ENCODE measurements at places on chromosomes 1 and 21.

GRCh38 chr1:4653328-4653660 is 1.1 kb upstream of the AJAP1 start:
- no peak for DNase-seq

DNA sequence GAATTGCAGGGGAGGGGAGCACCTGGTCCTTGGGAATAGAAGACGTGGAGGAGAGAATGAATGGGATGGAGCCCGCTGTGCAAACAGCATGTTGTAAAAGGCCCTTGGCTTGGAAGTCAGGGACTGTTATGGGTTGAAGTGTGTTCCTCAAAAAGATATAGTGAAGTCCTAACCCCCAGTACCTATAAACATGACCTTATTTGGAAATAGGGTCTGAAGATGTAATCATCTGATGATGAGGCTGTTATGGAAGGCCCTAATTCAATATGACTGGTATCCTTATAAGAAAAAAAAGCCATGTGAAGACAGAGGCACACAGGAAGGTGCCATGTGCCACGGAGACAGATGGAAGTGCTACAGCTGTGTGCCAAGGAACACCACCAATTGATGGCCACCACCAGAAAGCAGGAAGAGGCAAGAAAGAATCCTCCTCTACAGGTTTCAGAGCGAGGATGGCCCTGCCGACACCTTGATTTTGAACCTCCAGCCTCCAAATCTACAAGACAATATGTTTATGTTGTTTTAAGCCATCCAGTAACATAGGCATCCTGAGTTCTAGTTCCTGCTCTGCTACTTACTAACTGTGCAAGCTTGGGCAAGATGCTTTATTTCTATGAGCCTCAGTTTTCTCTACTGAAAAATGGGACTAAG is 51.2 kb downstream of the LRRN2 start:
- DNase-seq: no peak

DNA sequence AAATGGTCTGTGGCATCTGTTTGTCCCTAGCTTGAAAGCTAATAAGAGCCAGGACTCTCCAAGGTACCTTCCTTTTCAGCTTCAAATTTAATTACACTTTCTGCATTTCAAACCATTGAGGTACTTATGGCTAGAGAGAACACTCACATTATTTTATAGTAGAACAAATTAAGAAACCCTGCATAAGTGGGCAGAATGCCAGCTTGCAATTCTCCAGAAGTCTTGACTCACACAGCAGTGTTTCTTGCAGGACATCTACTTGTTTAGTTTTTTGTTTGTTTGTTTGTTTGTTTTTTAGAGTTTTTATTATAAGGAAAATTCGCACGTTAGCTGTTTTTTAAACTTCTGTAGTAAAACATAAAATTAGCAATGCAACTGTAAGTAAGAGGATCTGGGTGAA is 397.2 kb downstream of the NEGR1 start:
- no peak for DNase-seq

GRCh38 chr1:182087719-182088350 is 26.3 kb upstream of the ZNF648 start:
- no peak for DNase-seq

GRCh38 chr1:89965193-89965768 is 29.6 kb upstream of the ZNF326 start:
- no peak for DNase-seq

DNA sequence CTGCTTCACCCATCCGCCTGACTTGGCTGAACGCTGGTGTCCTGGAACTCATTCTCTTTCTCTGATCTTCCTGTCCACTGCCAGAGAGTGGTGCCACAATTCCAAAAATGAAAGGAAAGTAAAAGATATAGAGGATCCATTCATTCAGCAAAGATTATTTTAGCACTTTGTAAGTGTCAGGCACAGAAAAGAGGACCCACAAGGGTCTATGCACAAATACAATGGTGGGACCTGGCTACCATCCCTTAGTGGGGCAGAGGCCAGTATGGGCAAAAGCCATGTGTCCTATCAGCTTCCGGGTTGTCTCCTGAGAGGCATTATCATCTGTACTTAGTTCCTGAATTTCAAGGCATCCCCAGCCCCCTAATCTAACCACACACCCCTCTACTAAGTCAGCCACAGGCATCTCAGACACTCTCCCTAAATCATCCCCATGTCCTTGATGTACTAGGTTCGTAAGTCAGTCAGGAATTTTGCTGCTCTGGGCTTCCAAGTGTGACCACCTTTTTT is 19.0 kb downstream of the SSR2 start:
- no peak for DNase-seq

GRCh38 chr1:103002005-103002404 is 106.3 kb downstream of the COL11A1 start:
- DNase-seq: no peak

GRCh38 chr1:173245892-173246291 is 38.8 kb upstream of the TNFSF4 start:
- DNase-seq: no peak

GRCh38 chr1:46784666-46785065 is 14.2 kb upstream of the CYP4B1 start:
- no peak for DNase-seq

- no peak for DNase-seq
These were observed at the start of gene TMPRSS3 for GRCh38 chr21:42395905-42396651. Gene TMPRSS3 (minus strand): TSS chr21:42396052. CDS start chr21:42395417, 635 bp downstream.

- no peak for DNase-seq
These were observed 7.2 kb upstream of the SLX9 start for GRCh38 chr21:44932408-44933181.

DNA sequence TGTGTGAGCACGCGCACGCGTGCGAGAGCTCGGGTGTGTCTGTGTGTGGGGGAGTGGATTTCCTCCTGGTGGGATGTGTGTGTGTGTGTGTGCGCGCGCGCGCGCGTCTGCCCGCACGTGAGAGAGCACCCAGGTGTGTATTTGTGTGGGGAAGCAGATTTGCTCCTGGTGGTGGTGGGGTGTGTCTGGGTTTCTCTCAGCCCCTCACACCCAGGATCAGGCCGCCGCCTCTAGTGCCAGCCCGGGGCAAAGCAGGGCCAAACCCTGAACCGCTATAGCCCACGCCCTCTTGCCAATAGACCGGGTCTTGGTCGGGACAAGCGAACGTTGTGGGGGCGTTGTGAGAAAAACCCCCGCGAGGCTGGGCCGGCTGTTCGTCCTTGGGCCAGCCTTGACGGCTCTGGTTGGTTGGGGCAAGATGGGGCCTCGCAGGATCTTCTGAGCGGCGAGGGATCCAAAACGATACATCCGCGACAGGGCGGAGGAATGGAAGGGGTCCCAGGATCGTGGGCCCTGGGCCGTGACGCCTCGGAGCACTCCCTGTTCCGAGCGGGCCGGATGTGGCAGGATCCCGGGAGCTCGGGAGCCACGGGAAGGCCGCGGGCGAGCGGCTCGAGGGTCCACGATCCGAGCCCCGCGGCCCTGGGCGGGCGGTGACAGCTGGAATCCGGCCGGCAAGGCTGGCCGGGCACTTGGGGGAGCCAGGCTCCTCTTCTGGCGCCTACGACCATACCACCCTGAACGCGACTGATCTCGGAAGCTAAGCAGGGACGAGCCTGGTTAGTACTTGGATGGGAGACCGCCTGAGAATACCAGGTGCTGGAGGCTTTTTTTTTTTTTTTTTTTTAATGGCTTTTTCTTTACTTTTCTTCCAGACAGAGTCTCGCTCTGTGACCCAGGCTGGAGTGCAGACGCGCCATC is 68.2 kb downstream of the RNF187 start:
- no peak for DNase-seq

- DNase-seq: no peak
These were observed 431.3 kb upstream of the PKN2 start for GRCh38 chr1:88252745-88253144.

DNA sequence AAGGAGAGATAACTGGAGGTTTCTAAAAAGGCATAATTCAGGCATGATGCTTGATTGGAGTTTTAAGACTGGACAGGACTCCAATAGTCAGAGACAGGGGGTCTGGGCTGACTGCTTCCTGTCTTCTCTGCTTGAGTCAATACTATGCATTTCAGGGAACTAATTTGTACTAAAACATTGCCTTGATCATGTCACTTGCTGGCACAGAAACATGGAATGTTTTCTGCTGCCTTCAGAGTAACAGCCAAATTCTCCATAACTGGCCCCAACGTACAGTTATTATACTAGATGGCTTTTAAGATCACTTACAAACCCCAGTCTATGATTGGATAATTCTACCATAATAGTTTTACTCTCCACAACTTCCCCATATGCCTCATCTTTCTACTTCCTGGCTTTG is 247.0 kb downstream of the DNM3 start:
- DNase-seq: no peak

GRCh38 chr21:37793660-37794059 is 122.6 kb downstream of the KCNJ6 start:
- no peak for DNase-seq

GRCh38 chr1:43580039-43580438 is 49.4 kb downstream of the PTPRF start:
- DNase-seq: no peak

- no peak for DNase-seq
These were observed 70.3 kb downstream of the LTN1 start for GRCh38 chr21:28922368-28922767.

DNA sequence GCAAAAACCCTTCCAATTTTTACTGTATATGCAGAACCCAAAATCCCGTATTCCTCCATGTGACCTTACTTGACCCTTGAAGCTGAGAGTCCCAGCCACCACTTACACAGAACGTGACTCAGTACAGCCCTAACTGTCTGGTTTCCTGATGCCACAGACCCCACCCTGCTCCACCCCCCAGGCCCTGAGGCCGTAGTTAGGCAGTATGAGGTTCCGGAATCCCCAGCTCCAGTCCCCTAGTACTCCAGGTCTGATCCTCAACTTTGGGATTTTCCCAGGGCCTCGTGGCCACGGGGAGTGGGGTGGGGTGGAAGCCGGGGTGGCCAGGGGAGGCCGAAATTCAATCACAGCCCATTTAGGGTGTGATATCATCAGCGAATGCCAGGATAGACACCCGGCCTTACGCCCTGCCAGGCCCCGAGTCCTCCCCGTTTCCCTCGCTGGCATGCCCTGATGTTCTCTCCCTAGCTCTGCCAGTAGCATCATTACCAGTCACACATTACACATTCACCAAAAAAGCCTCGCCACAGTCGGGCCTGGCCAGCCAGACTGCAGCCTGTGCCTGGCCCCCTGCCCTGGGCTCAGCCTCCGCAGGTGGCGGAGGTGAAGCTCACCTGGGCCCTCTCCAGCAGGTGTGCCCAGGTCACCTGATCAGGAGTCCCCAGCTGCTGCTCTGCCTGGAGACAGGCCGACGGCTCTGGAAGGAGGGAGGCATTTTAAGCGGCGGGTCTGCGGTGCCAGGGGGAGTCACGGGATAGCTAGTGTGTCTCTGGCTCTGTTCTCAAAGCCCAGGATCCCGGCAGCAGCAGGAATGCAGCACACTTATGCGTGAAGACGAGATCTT is 70.8 kb downstream of the SCCPDH start:
- no peak for DNase-seq

DNA sequence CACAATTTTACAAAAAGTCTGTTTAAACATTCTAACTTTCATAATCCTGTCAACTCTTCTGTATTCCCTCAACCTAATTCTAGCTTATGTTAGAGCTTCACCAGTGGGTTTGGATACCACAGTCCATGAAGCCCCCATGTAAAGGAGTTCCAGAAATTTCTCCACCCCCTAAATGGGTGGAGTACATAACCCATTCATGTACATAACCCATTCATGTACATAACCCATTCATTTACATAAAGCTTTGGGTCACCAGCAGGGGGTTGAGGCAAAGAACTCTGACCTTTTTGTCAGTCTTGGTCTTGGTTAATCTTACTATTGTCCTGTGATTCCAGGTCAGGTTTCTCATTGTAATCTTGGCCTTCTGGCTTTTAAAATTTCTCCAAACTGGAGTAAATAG is 61.6 kb downstream of the SMYD2 start:
- DNase-seq: no peak

DNA sequence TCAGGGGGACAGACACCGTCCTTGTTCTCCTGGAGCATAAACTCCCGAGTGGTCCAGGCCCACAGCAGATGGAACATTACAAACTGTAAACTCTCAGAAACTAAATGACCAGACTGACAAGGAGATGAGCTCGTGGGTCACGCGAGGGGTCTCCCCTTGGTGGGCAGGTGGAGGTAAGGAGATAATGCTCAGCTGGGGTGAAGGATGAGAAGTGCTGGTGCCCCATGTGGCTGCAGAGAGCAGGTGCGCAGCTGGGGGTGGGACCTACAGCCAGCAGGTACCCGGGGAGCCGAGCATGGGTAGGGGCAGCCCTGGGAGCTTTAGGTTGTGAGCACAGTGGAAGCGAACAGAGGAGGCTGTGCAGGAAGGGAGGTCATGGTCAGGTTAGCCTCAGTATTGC is 40.1 kb downstream of the AJAP1 start:
- DNase-seq: no peak

- DNase-seq: no peak
These were observed 2.7 kb upstream of the MRPL24 start for GRCh38 chr1:156743367-156744302.

DNA sequence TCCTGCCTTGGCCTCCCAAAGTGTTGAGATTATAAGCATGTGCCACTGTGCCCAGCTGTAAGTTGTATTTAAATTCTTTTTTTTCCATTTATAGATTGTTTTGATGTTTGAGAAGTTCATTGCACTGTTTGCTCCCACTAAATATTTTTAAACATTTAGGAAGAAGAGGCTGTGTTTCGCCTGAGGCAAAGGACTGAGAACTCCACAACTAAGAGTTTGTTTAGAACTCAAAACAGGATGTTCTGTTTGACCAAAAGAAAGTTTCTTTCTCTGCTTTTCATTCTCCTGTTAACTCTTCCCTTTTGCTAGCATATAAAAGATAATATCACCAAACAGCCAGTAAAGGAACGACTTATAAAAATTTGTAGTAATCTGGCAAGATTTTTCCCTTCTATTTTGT is 87.0 kb downstream of the RUNX1 start:
- no peak for DNase-seq

DNA sequence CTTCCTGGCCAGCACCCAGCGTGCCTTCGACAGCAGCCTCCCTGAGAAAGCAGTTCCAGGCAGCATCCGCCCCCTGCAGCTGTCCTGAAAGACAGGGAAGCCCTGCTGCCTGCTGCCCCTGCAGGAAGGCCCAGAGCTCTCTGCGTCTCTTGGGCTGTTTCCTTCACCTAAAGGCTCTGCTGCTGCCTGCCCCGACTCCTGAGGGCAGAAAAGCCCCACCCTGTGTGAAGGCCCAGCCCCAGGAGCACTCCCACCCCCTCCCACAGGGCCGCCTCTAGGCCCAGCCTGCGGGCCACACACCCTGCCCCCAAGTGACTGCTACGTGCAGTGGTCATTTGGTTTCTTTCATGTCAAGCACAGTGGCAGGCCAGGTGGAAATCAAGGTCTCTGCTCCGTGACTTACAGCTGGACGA is 12.4 kb downstream of the RIPK4 start:
- DNase-seq: no peak

DNA sequence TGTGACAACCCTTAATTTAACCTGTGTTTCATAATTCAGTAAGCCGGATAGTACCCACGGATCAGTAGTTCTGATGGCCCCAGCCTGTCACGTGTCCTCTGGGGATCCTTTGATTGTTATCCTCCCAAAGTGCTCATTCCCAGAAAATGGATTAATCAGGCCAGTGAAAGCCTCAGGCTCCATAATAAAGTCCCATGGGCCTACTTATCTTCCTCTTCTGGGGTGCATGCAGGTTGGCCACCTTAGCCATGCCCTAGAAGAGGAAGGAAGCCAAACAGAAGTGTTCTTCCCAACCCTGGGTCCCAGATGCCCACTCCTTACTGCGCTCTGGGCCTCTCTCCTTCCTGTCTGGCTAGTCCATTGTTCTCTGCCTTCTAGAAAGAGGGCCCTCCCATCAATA is 146.1 kb downstream of the EDEM3 start:
- no peak for DNase-seq

GRCh38 chr1:206048582-206048981 is 4.4 kb upstream of the RHEX start:
- no peak for DNase-seq

Data from AG04450 (cell line).